Activated T-cell treated with anti-CD3 and anti-CD28 coated beads, Interleukin-2, amount 50 U/mL, for 1 hour (primary cell): ENCODE measurements at places on chromosomes 1 and 21.

DNA sequence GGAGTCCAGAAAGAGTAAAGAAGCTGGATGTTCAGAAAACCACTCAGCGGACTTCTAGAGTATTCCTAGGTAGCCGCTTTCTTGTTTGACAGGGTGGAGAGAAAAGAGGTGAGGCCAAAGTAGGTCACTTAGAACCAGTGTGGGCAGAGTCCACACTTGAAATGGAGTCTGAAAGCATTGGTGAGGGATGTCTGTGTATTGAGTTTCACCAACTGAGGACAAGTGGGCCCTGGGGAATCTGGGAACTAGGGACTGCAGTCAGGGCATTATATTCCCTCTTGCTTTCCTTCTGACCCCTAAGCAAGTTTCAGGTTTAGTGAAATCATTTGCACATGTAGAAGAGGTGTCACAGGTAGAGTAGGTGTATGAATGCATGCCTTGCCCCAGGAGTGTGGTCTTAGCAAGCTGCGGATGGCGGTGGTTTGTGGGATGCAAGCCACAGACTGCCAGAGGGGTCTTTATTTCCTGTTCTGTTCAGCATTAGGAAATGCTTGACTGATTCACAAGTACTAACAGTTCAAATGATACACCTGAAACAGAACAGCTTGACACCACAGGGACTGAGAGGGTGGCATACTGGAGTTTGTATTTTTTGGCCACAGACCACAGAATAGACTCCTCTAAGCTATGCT, 1.1 kb upstream of the GNG12 start:
- DNase-seq: no peak

DNA sequence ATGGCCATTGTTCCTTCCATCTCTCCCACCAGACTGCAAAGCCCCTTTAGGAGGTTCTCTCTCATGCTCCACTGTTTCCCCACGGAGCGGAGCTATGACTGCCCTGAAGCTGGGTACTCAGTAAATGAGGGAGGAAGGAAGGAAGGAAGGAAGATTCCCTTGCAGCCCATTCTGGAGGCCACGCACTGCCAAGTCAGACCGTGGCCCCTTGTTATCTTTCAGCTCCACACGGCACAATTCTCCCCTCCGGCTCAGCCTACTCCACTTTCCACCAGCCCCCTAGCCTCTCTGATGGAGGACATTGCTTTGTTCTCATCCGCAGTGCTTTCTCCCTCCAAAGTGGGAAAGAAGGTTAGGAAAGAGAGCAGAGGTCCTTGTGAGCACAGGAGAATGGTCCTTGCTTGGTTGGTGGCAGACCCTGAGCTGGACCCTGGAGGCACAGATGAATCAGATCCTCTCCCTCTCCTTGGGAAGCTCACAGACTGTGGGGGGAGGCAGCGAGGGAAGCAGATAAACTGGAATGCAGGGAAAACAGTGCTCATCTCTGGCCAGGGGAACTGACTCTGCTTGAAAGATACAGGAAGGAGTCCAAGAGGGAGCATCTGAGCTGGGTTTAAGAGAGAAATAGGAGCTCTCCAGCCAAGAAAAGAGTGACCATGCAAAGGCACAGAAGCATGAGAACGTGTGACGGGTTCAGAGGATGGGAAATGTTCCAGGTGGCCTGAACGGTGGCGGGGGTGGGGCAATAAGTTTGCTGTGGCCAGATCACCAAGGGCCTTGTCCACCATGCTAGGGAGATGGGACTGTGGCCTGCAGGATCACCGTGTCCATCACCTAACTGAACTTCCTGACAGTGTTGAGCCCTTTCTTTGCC, 52.6 kb downstream of the GLIS1 start:
- DNase-seq: no peak

GRCh38 chr1:21779613-21780521, 3.1 kb downstream of the USP48 start:
- no peak for DNase-seq

DNA sequence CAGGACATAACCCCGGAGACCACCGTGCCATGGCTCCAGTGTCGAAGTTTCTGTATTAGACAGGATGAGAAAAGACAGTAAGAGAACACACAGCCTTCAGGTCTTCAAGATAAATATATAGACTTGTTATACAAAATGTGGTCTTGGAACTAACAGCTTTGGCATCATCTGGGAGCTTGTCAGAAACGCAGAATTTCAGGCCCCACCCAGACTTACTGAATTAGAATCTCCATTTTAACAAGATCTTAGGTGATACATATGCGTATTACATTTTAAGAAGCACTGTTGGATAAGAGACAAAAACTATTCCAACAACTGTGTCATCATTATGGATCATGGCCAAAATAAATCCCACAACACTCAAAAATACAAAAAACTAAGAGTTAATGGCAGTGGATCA, 239.3 kb downstream of the ASTN1 start:
- no peak for DNase-seq

DNA sequence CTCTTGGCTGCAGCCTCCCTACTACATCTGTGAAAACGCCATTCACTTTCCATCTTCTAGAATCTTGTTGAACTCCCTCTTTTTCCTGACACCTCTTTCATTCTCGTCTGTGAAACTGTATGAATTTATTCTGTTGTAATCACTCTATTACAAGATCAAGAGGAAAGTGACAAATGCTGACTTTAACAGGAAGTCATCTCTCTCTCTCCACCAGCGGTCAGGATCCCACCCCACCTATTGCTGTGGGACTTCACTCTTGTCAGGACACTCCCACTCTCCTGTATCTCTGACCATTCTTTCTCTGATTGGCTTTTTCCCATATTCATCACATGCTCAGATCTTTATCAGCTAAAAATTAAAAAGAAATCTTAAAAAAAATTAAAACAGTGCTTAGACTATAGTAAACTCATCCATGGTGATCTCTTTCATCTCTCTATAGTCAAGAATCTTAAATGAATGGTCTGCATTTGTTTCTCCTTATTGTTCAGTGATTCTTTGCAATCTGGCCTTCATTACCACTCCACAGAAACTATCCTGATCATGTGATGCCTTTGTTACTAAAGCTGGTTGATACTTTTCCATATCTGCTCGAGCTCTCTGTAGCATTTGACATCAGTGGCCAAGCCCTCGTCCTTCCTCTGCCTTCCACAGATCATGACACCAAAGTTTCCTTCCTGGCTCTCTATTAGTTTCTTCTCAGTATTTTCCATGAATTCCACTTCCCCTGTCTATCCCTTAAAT, 113.6 kb downstream of the UCHL5 start:
- no peak for DNase-seq

DNA sequence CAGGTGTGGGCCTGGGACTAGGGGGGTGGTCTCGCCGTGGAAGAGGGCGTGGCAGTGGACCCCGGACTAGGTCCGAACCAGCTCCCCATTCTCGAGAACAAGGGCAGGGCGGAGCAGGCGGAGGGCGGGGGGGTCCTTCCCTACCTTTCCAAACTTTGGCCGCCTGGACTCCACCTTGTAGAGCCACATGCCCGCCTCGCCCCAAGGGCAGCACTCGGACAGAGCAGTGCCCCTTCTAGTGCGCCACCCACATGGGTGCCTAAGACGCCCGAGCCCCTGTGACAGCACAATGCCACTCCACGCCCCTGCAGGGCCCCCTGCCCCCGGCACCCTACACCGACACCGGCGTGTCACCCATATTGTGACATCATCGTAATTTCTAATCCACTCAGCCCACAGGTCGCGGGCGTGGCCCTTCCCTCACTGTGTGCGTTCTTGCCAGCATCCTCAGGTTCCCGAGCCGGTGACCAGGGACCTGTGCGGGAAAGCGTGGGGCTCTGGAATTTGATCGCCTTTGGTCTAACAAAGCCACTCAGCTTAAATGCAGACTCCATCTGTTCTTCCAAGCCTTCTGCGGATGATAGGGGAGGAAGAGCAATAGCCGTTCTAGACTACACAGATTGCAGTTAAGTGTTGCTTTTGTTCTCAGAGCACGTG, 553 bp upstream of the STMN1 start:
- DNase-seq: peak; percentile 52

- no peak for DNase-seq
Observed at GRCh38 chr1:47459253-47459788, 21.5 kb downstream of the FOXD2 start.

- DNase-seq: no peak
Observed at GRCh38 chr1:195105773-195106172, 1502.5 kb downstream of the KCNT2 start.

DNA sequence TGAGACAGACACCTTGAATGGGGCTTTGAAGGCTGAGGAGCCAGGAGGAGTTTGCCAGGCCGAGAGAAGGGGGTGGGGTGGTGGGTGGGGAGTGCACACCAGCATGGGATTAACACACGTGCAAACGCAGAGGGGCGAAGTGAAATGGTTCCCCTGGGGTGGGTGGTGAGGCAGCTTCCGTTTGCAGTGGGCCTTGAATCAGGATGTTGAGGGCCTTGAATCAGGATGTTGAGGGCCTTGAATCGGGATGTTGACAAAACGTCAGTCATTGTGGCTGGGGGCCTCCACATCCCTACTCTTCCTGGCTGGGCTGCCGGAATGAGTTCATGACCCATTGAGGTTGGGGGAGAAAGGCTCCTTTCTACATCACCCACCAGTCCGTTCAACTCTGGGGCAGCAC, 16.6 kb downstream of the LDLRAP1 start:
- no peak for DNase-seq

GRCh38 chr1:59549066-59549837, 252.4 kb downstream of the FGGY start:
- DNase-seq: no peak

DNA sequence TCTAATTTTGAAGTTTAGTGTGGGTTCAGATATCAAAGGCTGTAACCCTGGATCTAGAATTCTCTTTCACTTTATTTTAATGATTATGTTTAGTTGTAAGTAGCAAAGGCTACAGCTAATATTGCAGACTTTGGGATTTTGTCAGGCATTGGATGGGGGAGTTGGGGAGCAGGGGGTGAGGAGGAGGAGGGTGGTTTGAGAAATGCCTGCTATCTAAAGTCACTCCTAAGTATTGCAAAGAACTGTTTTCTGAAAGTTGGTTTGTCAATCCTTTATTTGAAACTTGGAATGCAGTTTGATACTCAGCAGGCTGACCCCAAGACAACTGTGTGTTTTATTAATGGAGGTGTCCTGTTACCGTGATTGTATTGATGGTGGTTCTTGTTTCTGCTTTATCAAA, 1.2 kb downstream of the NTPCR start:
- no peak for DNase-seq

DNA sequence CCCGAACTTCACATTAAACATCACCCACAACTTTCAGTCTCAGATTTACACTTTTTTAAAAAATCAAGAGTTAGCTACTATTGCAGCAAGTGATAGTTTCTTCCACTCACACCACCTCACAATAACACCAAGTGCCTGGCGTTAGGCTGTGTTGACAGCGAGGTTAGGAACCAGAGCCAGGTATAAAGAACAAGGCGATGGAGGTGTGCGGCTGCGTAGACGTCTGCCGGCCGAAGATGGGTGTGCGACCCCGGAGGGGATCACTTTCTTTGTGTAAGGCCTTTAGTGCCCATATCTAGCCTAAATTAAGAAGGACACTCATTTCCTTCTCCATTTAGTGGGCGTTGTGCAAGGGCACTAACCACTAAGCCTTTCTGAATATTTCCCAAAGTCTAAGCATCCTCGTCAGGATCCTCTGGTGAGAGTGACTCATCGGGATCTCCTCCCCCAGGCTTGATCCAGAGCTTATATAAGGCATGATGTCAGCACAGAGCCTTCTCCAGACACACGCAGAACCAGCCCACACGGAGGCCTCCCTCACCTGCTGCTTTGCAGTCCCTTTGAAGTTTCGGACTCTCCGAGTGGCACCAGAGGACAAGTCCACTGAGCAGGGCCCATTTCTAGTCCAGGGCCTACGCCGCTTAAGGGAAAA, 11.8 kb downstream of the NHLH2 start:
- no peak for DNase-seq

- no peak for DNase-seq
Observed at GRCh38 chr21:45709173-45709572, 65.6 kb downstream of the PCBP3 start.

- DNase-seq: peak; percentile 56
Observed at GRCh38 chr1:46549697-46550681, 1.5 kb downstream of the KNCN start.
